ENCODE measurements at places on chromosomes 7 and 10.

DNA sequence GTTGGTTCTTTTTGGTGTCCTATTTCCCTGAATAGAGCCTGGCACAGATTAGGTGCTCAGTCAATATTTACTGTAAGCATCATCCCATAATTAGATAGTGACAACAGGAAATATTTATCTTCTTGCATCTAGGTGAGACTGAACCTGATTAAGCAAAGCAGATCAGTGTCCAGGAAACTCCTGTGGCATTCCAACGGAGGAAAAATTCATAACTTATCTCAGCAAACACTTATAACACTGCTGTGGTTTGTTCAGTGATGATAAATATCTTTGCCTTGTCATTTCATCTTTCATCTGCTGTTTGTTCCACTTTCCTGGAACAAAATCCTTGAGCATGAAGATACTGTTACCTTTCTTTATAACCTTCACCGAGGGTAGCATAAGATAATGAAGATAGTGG, 1160.3 kb upstream of the AUTS2 start:
- no peak for DNase-seq

DNA sequence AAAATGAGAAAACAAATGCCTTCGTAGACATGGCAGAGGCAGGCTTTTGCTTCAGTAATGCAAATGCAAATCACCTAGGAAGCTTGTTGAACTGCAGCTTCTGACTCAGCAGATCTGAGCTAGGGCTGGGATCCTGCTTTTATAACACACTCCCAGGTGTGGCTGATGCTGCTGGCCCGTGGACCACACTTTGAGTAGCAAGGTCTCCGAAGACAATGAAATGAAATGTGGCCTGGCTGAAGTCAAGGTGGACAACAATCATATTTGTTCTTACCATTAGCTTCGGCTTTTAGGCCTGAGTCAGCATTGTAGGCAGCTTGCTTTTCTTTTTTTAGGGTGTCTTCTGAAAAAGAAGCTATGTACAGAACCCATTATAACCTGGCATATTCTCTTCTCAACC, 26.3 kb downstream of the COL17A1 start:
- DNase-seq = no peak

DNA sequence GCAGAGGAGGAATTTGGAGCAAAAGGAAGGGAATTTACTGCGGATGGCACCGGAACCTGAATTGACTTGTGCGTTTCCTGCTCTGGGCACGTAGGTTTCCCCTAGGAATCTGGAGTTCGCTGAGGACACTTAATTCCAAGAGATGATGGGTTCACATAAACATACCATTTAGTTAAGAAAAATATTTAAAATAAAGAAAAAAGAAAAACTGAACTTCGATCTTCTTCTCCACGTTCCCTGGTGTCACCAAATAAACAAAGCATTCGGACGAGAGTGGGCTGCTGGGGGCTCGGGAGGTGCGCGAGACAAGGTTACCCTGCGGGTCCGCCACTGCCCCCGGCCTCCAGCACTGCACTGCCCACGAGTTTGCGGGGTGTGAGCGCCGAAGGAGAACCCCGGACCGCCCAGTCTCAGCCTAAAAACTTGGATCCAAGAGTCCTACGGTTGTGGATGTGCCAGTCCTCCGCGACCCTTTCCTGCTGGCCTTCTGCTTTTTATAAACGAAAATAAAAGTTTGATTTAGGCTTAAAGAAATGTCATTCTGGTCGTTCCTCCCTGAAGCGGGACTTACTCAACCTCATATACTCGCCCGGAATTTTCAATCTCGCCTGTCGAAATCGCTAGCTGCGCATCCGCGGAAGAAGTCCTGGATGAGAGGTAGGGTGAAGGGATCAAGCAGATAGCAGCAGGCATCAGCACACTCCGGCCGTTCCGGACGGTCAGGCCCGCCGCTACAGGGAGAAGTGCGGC, 30.3 kb downstream of the SKIDA1 start:
- no peak for DNase-seq

- no peak for DNase-seq
Observed at GRCh38 chr7:135755351-135755753, 6.7 kb upstream of the FAM180A start.

DNA sequence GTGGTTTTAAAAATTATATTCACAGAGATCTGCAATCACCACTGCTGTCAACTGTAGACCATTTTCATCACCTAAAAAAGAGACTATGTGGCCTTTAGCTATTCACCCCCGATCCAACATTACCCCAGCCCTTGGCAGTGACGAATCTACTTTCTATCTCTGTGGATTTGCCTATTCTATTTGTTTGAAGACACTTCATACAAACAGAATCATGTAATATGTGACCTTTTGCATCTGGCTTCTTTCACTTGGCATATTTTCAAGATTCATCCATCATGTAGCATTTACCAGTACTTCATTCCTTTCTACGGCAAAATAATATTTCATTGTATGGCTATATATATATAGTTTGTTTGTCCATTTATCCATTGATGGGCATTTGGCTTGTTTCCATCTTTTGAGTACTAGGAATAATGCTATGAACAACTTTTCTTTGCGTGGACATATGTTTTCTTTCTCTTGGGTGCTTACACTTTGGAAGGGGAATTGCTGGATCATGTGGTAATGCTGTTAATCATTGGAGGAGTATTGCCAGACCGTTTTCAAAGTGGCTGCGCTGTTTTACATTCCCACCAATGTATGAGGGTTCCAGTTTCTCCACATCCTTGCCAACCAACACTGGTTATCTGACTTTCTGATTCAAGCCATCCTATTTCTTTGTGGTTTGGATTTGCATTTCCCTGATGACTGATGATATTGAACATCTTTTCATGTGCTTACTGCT, 22.3 kb downstream of the ADAMTS14 start:
- DNase-seq = no peak
